A549 (cell line): ENCODE measurements at places on chromosomes 11 and 22. TPM values are rescaled to one million over a fixed set of nuclear protein-coding genes. Genes with fewer than 3 reads are reported as not detected.
A peak's percentile ranks its signal among the peaks of the same experiment; 100 is the strongest.

GRCh38 chr22:33620085-33620484 is 300.2 kb downstream of the LARGE1 start:
- no peak for DNase-seq

DNA sequence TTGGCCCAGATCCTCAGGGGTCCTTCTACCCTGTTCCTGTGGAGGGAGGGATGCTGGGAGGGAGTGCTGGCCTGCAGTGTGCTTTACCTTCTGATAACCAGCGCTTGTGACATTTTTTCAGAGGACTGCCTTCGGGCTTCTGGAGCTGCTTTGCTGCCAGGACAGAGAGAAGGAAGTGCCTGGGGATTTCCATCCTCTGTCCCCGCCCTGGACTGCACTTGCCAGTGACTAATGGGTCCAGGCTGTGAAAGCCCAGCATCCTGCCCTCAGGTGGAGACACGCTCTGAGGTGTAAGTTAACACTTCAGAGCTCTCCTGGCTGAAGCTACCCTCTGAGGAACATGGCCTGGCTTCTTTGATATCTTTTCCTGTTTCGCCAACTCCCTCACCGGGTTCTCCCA is 158.7 kb upstream of the SYT13 start:
- DNase-seq: peak; percentile 11

GRCh38 chr22:48713272-48714205 is 1114.1 kb downstream of the BRD1 start:
- DNase-seq: no peak

GRCh38 chr11:111846636-111847035 is 24.7 kb downstream of the ALG9 start:
- DNase-seq: no peak

DNA sequence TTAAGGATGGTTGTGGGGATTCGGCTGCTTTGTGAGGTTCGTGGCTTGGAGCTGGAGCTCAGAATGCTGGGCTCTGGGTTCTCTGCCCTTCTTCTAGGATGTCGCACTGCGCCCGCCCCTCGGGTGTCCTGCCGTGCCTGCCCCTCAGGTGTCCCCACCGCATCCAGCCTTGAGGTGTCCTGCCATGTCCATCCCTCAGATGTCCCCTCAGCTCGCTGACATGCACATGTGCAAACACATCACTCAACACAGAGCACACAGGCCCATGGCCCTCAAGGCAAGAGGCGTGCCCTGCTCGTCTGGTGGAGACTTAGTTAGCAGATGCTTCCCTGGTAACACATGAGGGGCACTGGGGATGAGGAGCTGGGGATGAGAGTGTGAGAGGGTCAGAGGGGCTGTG is 359.3 kb downstream of the TBC1D22A start:
- no peak for DNase-seq

GRCh38 chr11:3669128-3669527 is 2.1 kb downstream of the CHRNA10 start:
- DNase-seq: no peak

- DNase-seq: no peak
Observed at GRCh38 chr11:116192509-116193210, 580.1 kb downstream of the BUD13 start.

- no peak for DNase-seq
Observed at GRCh38 chr11:130310622-130311021, 4.1 kb downstream of the ZBTB44 start.

DNA sequence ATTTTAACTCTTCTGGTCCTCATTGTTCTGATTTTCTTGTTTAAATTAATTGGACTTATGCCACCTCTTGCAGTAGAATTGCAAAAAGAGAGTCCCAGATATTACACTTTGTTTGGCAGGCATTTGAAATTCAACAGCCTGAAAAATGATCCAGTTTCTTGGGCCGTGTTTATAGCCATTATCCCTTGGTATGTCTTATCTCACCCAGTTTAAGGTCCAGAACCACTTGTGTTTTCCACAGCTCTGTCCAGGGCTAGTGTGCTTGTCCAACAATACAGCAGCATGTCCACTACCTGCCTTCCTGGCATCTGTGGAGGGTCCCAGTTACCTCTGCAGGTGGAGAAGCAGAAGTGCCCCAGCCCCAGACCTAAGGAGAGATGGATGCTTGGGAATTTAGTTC is 397.4 kb downstream of the SOX6 start:
- DNase-seq: no peak

GRCh38 chr11:88345408-88345807 is 7.9 kb upstream of the CTSC start:
- no peak for DNase-seq

GRCh38 chr11:130313383-130314183 is 1.1 kb downstream of the ZBTB44 start:
- DNase-seq: no peak

- no peak for DNase-seq
Observed at GRCh38 chr22:30344447-30345200, 12.1 kb downstream of the SF3A1 start.

DNA sequence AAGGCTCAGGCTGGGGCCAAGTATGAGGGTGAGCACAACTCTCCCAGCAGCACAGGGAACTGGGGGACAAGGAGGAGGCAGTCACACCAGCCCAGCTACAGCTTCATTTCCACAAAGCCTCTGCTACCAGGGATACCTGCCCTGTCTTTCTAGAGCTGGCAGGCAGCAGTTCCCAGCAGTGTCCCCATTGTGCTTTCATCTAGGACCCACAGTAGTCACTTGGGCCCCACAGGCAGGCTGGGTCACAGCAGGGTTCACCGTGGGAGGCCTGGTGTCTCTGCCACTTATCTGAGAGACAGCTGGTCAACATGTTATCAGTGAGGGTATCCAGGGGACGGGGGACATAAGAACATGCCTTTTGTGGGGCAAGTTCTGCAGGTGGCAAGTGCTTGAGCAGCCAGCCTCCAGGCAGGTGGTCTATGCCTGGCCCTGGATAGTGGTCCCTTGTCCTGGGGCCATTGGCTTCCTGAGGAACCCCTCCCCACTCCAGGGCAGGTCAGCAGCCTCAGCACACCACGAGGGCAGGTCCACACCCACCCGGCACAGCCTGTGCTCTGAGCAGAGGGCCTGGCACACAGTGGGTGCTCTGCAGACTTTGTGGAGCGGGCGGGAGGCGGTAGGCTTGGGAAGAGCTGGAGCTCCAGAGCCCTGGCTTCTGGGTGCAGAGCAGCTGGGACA is 29.9 kb downstream of the GNAZ start:
- DNase-seq: no peak

- no peak for DNase-seq
Observed at GRCh38 chr22:32574958-32575910, 100.6 kb downstream of the FBXO7 start.

DNA sequence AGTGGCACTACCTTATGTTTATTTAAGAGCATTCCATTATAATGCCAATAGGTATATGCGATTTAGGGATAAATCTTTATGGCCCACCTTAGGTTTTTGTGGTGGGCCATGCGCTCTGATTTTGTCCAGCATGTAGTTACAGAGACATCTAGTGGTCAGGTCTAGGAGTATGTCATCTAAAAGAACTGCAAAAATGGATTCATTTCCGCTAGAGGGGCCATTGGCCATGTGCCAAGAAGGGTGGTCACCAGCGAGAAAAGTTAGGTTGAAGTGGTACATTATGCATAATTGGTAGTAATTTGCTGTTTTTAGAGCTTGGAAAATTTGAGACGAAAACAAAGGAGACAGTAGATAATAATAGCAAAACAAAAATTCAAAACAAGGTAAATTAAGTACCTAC is 27.7 kb downstream of the LRRC4C start:
- peak; percentile 3 for DNase-seq

DNA sequence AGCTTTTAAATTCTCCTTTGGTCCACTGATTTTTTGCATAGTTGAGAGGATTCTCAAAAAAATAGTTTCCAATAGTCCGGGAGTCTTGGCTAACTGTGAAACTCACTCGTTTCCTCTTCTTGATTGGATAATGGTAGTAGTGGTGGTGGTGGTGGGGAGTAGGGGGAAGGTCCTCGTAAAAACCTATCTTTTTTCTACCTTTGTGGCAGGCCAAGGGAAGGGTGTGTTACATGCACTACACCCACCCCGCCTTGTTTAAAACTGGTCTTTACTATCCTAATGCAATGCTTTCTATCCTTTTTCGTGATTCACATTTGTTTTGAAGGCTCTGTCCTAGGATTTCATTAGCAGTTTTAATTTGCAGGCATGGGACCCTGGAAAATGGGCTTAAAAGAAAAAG is 4.8 kb downstream of the TEAD1 start:
- DNase-seq: no peak

DNA sequence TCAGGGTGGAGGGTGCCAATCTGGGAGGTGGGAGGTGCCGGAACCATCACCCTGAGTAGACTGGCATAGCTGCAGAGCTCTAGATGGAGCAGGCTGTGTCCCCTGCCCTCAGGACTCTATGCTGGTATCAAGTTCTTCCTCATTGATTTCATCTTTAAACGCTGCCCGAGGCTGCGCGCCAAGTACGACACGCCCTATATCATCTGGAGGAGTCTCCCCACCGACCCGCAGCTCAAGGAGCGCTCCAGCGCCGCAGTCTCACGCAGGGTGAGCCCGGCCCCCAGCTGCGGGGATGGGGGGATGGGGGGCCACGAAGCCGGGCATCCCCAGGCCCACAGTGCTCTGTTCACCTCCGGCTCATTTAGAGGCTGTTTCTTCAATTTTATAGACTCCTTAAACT is 52.5 kb downstream of the GRAMD4 start:
- no peak for DNase-seq

DNA sequence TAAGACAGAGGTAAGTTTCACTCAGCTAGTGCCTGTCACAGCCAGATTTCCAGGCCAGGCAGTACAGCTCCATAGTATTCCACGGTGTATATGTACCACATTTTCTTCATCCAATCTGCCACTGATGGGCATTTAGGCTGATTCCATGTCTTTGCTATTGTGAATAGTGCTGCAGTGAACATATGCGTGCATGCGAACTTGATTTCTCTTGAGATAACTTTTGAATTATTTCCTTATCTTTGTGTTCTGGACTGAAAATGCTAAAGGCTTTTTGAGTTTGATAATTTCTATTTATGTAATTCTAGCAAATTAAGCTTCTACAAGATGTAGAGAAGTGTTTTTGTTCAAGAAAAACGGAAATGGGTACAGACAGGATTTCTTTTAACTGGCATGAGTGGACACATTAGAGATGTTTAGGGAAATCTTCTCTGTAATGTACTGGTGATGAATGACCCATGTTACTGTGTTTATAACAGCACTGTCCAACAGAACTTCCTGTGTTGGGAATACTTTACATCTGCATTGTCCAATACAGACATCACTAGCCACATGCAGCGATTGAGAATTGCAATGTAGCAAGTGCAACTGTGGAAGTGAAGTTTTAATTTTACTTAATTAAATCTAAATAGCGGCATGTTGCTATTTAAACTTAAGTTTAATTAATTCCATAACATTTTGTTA is 151.3 kb downstream of the CADM1 start:
- DNase-seq: no peak

DNA sequence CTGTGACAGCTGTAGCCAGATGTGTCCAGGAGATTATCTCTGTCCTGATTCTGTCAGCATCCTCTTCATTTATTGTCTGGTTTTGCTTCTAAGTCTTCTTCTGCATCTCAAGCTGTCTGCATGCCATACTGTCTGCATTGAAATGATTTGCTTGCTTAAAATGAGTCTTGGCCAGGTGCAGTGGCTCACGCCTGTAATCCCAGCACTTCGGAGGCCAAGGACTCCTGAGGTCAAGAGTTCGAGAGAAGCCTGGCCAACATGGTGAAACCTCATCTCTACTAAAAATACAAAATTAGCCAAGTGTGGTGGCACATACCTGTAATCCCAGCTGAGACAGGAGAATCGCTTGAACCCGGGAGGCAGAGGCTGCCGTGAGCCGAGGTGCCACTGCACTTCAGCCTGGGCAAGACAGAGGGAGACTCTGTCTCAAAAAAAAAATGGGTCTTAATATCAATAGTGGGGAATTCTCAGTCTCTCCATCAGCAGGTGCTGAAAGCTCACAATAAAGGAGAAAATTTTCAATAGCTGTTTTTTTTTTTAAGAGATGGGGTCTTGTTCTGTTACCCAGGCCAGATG is 39.2 kb upstream of the AMPD3 start:
- DNase-seq: no peak

GRCh38 chr11:70064008-70064725 is 13.9 kb upstream of the ANO1 start:
- no peak for DNase-seq

- DNase-seq: peak; percentile 84
Observed at GRCh38 chr11:86608251-86608799, 64.1 kb downstream of the ME3 start.

- no peak for DNase-seq
Observed at GRCh38 chr11:32082346-32082986, 8.4 kb upstream of the RCN1 start.

- no peak for DNase-seq
Observed at GRCh38 chr11:23497040-23497439, 636.8 kb upstream of the CCDC179 start.

GRCh38 chr22:26697151-26697550 is 39.8 kb downstream of the MIAT start:
- no peak for DNase-seq

Gene TST
- 36.4 to 50.1 TPM (median 49.4 TPM) in 3 replicates for polyA plus RNA-seq

Gene SYT7
- 0.78 to 1.0 TPM (median 1.0 TPM) in 3 replicates for polyA plus RNA-seq

Gene MRGPRG
- polyA plus RNA-seq: not detected in 3 replicates

Gene C11orf91
- polyA plus RNA-seq: 0.15 to 0.34 TPM in 2 of 3 replicates, not detected in the other

Gene OR52E5
- polyA plus RNA-seq: not detected in 3 replicates

Gene KRTAP5-11
- not detected in 3 replicates for polyA plus RNA-seq

Gene TMA7B
- polyA plus RNA-seq: not detected in 3 replicates

Gene P2RY6
- 8.8 to 11.2 TPM (median 9.1 TPM) in 3 replicates for polyA plus RNA-seq
